ENCODE measurements at places on chromosomes 12 and 14.

DNA sequence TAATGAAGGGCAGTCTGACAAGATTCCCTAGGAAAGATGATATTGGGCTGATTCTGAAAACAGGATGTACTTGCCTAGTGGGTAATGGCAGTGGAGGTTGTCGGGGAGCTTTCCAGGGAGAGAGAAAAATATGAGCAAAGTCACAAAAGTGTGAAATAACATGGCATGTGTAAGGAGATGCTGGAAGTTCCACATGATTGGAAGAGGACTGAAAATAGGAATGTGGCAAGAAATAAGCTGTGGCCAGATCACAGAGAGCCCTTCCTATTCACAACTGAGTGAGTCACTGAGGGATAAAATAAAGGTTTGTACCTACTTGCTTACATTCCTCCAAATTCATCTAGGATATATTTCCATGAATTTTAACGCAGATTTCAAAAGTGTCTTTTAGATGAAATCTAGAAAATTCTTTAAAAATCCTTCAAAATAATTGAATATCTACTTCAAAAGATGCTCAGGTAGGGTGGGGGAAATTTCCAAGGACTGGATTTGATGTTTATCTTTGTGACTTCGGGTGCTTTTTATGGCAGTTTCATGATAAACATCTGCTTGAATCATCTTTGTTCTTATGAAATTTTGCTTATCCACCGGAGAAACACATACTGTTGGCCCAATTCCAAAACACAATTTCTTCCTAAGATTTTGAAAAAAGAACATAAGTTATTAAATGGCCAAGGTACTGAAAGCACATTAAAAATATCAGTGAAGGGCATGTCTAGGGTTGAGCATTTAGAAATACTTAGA lies 36.3 kb upstream of the SLC2A13 start:
- DNase-seq: no peak

DNA sequence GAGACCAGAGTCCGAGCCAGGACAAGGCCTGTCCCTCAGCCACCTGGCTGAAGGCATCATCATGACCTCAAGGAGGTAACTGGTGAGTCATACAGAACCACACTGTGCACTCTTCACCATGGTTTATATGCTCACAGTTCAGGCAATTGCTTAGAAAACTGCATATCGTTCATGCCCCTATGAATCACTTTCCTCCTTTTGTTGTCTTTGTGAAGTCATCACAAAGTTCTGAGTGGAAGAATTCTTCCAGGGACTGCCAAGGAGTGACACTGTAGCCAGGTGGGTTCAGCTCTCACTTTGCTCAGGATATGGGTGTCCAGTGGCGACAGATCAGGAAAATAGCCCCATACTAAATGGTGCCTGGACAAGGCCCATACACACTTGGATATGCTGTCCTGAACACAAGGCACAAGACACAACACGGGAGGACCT lies 92.5 kb downstream of the DPF3 start:
- no peak for DNase-seq

DNA sequence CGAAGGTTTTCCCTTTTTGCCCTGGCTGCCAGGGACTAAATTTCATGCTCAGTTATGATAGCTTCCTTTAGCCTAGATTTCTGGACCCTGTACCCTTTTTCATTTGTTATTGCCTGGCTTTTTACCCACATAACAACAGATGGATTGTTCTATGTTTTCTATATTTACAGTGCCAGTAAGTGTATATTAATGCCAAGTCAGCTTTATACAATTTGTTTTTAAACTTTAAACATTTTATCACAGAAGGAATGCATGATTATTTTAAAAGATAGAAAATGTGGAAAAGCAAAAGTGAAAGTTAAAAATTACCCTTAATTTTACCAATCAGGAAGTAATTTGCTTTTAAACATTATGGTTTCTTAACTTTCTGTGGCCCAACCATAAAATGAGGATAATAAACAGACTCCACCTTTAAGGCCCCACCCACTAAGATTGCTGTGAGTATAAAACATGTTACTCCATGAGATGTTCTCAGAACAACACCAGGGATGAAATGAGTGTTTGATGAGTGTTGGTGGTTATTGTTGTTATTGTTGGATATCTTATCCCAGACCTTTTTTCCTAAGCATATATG lies 496.8 kb downstream of the EGLN3 start:
- DNase-seq: no peak

DNA sequence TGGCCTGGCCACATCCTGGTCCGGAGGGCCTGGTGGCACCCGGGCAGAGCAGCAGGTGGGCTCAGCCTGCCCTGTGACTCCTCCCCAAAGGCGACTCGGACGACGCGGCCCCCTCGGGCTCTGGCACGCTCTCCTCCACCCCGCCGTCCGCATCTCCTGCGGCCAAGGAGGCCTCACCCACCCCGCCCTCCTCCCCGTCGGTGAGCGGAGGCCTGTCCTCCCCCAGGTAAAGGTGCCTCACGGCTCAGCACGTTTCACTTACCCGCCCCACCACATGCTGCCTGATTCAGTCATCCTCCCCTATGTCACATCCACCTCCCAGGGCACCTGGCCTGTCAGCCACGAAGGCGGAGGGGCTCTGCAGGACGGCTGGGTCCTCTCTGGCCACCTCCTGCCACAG lies 6.8 kb upstream of the TEX22 start:
- peak; percentile 22 for DNase-seq

DNA sequence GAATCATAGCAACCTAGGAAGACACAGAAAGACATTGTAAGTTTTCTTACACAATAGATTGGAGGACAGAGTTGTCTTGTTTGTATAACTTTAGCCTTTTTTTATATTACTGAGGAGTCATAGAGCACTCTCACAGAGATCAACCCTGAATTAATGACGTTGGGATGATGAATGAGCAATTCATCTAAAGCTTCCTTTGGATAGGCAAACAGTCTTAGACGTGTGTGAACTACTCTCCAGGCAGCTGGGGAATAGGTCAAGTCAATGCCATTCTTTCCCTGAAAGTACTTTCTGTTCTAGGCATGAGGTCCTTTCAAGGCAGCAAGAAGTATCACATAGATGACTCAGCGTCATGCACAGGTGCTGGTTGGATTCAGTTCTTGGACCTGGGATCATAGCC lies 369.1 kb upstream of the NOVA1 start:
- DNase-seq: no peak

GRCh38 chr12:911191-911826 lies 38.2 kb downstream of the RAD52 start:
- DNase-seq: no peak
